ENCODE measurements at places on chromosomes 4 and X.

DNA sequence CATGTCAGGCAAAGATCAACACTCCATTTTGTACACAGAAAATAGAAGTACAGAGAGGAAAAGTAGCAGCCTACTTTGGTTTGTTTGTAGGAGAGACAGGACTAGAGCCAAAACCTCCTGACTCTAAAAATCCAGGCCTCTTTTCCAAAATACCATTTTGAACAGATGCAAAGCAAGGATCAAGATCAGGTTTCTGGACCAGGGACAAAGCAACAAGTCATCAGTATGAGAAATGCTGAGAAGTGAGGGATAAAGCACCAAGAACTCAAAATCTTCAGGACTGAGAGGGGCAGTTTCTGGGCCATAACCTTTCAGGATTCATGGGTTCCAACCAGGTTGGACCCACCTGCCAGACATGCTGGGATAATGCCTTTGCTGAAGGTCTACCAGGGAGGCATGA, 36.6 kb upstream of the MBTPS2 start:
- DNase-seq = no peak

DNA sequence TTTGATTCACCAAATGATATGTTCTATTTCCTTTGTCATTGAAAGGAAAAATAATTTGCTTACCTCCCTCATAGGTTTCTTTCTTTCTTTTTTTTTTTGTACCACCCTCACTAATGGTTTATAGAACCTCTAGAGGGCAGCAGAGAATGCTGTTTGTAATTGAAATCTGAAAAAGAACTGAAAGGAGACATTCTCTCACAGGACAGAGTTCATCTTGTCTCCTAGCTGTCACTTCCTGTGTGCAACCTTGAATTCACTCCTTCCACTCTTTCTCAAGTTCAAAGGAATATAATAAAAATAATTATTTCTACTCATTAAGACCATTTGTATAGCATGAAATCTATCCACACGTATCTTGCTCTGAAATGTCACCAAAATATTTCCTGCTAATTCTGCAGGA, 51.0 kb downstream of the GUCY1B1 start:
- DNase-seq = no peak

- no peak for DNase-seq
Measured at GRCh38 chr4:141676087-141676670, 39.8 kb downstream of the IL15 start.

- no peak for DNase-seq
Measured at GRCh38 chr4:128716338-128716737, 93.2 kb upstream of the JADE1 start.

DNA sequence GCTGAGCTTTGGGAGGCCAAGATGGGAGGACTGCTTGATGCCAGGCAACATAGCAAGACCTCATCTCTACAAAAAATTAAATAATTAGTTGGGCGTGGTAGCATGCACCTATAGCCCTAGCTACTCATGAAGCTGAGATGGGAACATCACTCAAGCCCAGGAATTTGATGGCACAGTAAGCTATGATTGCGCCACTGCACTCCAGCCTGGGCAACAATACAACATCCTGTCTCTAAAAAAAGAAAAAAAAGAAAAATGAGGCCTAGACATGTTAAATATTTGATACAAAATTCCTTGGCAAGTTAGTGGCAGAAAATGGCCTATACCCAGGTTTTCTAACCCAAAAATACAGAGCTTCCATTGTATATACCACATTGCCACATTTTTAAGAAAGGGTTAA, 88.1 kb upstream of the MAB21L2 start:
- no peak for DNase-seq

GRCh38 chr4:151359576-151359975, 34.2 kb upstream of the SH3D19 start:
- DNase-seq = no peak

GRCh38 chr4:47566969-47567368, 81.9 kb downstream of the ATP10D start:
- DNase-seq = no peak

DNA sequence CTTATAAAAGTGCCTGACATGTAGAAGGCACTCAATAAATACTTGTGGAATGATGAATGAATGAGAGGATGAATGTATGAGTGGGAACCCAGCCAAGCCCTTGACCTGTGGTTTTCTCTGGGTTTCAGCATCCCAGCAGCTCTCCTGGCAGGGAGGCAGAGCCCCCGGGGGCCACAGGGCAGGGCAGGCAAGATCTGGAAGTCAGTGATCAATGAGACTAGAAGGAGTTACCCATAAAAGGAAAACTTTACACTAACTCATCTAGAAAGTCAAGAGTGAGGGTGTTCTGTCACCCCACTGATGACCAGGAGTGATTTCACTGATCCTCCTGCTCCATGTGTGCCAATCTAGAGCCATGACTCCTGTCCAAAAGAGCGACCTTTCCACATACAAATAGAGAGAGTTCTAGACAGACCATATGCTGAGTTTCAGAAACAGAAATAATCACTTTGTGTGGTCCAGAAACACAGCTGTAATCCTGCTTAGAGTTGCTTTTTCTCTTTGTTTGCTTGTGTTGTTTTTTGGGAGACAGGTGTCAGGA, 37.4 kb downstream of the MGARP start:
- no peak for DNase-seq

- no peak for DNase-seq
Measured at GRCh38 chr4:122403861-122404260, 25.1 kb downstream of the ADAD1 start.

DNA sequence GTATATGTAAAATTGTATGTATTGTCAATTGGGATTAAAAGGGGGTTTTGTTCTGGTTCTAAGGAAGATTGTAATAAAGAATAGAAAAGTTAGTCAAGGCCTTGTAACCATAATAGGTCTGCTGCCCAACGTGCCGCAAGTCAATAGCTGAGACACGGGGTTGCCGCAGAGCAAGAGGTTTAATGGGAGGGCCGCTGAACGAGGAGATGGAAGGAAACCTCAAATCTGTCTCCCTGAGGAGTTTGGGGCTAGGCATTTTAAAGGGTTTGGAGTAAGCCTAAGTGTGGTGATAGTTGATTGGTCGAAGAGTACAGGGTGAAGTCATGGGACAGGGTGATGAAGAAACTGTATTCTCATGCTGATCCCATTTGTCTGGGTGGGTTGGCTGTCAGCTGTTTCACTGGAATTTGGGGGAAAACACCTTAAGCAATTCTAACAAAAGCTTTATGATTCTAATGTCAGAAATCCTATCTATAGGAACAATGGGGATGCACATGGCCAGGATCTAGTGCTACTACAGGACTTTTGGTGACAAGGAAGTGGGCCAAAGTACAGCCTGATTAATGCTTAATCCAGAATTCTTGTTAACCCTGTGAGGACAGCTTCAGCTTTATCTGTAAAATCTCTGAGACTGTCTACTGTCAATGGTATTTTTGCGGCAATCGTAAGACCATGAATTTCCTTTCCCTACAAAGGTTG, 86.9 kb downstream of the RELL1 start:
- no peak for DNase-seq

- no peak for DNase-seq
Measured at GRCh38 chrX:43707812-43708548, 51.9 kb downstream of the MAOA start.

DNA sequence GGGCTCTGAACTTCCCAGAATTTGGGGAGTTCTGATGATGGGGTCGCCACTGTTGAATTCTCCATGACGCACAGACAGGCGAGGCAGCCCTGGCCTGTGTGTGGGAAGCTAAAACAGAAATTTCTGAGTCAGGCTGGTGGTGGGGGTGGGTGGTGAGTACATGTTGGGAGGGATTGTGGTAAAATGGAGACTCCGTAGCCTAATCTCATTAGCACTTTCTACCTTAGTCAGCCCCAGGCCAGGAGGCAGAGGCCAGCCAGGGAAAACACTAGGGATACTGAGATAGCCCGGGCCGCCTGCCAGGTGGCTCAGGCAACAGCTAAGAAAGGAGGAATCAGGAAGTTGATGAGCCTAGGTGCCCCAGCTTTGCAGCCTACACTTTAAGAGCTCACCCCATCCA, 39.3 kb upstream of the NHSL2 start:
- DNase-seq = no peak

DNA sequence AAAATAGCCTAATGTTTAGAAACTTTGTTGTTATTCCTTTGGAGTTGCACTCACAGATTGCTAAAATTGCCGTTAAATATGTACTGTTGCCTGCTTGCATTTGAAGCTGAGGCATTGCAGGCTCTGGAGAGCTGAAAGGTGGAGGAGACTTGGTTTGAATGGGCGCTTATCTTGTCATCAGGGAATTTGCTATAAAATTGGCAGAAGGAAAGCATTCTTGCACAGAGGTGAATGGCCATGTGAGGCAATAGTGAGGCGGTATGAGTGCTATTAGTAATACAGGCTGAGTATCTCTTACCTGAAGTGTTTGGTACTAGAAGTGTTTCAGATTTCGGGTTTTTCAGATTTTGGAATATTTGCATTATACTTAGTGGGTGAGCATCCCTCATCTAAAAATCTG, 41.3 kb downstream of the TRAPPC11 start:
- no peak for DNase-seq

DNA sequence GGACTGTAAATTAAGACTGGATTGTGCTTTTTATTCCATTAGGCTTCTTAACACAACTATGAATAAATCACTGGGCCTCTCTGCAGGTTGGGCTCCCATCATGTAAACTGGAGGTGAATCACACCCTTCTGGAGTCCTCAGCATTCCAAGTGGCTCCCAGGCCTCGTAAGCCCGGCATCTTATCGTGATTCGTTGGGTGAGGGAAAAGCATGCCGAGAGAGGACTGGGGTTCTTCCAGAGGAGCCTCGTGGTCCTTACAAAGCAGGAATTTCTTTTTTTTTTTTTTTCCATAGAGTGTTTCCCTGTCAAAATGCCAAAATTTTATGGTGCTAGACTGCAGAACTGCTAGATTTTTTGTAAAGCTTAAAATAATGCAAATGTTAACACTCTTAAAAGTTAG, 20.0 kb downstream of the CLDN22 start:
- no peak for DNase-seq

DNA sequence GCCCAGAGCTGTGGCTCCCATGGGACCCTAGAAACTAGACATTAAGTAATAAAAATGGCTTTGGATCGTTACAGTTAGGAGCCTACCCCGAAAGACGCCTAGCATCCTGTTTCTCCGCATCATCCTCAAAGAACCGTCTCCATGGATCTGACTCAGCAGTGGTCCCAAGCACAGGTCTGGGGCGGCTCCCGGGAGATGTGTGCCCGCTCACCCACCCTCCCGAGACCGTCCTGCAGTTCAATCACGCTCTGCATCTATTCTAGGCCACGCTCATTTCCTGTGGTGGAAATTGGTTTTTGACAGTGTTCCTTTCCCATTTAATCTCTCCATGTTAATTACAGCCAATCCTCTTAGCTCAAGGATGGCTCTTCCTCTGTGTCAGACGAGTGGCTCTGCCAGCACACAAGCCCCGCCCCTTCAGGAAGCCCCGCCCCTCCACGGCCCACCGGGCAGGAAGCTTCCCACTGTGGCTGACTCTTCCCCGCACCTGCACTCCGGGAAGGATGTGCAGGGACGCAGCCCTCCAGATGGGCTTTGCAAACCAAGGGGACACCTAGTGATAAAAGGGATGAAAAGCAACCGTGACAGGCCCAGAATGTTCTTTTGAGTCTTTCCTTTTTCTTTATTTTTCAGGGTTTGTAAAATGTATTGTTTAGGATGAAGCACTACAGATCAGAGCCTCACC, 34.5 kb upstream of the HELT start:
- DNase-seq = peak; percentile 21

- DNase-seq = no peak
Measured at GRCh38 chr4:81512757-81513501, 41.2 kb upstream of the RASGEF1B start.

DNA sequence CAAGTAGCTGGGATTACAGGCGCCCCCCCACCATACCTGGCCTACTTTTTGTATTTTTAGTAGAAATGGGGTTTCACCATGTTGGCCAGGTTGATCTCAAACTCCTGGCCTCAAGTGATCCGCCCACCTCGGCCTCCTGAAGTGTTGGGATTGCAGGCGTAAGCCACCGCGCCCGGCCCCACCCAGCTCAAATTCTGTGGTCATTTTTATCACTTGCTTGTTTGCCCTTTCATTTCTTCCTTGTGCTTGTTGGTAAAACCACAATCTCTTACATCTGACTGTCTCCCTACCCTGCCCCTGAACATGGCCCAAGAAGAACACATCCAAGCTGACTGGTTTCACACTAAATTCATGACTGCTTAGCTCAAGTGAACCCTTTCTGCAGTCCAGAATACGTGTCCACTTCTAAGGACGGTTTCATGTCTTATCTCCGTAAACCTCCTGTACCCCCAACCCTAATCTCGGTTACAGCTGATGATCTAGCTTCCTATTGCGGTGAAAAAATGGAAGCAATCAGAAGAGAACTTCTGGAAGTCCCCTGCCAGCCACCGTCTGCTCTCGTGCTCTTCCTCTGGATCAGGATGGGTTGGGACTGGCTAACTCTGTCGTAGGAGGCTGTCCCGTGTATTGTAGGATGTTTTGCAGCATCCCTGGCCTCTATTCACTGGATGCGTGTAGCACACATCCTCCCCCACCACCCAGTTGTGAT, 5.4 kb upstream of the RS1 start:
- no peak for DNase-seq

DNA sequence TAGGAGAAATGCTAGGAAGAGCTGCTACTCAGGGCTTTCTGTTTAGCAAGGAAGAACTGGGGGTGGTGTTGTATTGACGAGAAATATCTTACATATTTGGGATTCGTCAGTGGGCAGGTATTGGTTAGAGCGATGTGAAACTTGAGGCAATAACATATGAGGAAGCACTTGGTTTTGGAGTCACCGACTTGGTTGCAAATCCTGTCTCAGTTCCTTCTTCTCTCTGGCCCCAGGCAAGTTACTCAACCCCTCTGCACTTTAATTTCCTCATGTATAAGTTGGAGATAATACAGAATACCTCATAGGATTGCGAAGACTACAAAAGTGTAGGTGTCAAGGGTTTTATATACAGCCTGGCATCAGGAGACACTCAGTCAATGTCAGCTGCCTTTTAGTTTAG, 34.1 kb downstream of the GPAT3 start:
- DNase-seq = no peak

DNA sequence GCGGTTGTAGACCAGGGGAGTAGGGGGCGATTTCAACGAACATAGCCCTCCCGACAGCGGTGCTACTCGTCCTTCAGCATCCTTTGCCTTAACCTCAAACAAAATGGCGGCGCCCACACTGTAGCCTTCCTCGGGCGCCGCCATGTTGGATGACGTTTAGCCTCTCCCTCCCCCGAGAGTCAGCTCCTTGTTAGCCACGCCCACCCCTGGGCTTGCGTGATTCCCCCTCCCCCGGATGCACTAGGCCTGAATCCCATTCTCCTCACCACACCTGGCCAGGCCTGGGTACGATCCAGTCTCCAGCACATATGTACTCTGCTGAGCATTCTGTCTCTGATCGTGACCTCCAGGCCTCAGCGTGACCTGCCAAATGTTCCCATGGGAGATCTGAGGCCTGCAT, 49.0 kb upstream of the ZNF157 start:
- DNase-seq = no peak

GRCh38 chr4:168864821-168865541, 145.1 kb downstream of the CBR4 start:
- DNase-seq = no peak

DNA sequence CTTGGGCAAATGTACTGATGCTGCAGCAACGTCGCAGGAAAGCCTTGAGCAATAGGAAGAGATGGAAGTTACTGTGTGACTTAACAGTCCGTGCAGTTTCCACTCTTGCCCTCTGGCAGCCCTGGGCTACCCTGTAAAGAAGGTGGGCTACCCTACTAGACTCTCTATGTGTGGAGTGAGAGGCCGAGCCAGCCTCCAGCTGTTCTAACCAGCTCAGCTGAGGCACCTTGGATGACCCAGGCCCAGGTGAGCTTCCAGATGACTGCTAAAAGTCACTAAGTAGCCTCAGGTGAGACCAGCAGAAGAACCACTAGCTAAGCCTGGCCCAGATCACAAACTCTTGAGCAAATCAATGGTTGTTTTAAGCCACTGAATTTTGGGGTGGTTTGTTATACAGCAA, 34.9 kb upstream of the PPP2R2C start:
- DNase-seq = no peak

Data from activated naive CD8-positive, alpha-beta T cell treated with anti-CD3 and anti-CD28 coated beads, Interleukin-2, amount 50 U/mL, for 16 hours (primary cell).